ENCODE measurements at places on chromosomes 3 and 15. TPM values are rescaled to one million over a fixed set of nuclear protein-coding genes. Genes with fewer than 3 reads are reported as not detected.
A peak's percentile ranks its signal among the peaks of the same experiment; 100 is the strongest.

The PARP14 gene
- polyA plus RNA-seq: 19.1 TPM

The LRRC58 gene
- polyA plus RNA-seq: 17.4 TPM

The EPHA3 gene
- 0.13 TPM for polyA plus RNA-seq

The LYZL4 gene
- polyA plus RNA-seq: not detected

The TIMP4 gene
- 0.09 TPM for polyA plus RNA-seq

The CAMK1 gene
- polyA plus RNA-seq: 2.3 TPM

The EFHB gene
- polyA plus RNA-seq: 0.58 TPM

The ATP13A5 gene
- polyA plus RNA-seq: not detected

The SLC9C1 gene
- not detected for polyA plus RNA-seq

The SPTBN5 gene
- polyA plus RNA-seq: 1.1 TPM

The RETNLB gene
- not detected for polyA plus RNA-seq

- DNase-seq: no peak
Measured at GRCh38 chr3:103033841-103034240, 599.0 kb downstream of the ZPLD1 start.

DNA sequence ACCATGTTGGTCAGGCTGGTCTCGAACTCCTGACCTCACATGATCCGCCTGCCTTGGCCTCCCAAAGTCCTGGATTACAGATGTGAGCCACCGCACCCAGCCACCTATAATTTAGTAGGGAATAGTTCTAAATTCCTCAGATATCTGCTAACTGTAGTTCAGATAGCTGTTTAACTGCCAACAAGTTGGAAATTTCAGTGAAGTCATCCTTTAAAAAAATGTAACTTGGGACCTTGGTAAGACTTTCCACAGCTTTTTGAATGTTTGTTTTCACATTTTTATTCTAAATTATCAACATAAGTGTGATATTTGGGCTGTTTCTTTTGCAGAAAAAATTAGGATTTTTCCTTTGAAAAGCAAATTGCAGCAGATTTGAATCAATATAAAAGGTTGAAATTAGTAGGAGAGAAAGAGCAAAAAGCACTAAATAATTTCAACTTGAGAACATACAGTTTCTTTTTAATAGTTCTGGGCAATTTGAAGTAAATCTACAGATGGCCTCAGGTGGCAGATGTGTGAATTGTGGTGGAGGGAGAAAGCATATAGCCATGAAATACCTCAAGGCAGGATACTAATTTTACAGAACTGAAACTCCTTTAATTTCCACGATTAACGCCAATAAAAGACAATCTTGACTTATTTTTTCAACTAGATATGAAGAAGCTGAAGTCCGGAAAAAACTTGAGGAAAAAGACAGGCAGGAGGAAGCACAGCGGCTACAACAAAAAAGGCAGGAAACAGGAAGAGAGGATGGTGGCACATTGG lies 34.3 kb downstream of the USP8 start:
- no peak for DNase-seq

- no peak for DNase-seq
Measured at GRCh38 chr3:186638259-186638658, 1.9 kb upstream of the FETUB start.

- no peak for DNase-seq
Measured at GRCh38 chr3:161268601-161269000, 47.5 kb downstream of the NMD3 start.

- no peak for DNase-seq
Measured at GRCh38 chr3:65338571-65338970, 650.8 kb upstream of the ADAMTS9 start.

DNA sequence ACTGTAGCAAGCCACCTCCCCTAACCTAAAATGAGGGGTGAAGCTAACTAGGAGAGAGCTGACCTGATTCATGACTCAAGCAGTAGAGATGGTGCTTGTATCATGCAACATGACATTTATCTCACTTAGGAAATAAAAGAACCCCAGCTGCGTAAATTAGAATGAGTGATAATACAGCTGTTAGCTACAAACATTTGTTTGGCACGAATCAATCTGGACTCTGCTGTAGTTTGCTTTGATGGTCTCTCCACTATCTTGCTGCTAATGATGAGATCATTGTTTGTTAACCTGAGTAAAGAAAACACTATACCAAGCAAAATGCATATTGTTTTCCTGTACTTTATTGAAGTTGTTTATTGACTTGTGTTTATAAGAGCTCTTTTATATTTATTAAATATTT lies 92.6 kb downstream of the ALDH1A2 start:
- DNase-seq: no peak

DNA sequence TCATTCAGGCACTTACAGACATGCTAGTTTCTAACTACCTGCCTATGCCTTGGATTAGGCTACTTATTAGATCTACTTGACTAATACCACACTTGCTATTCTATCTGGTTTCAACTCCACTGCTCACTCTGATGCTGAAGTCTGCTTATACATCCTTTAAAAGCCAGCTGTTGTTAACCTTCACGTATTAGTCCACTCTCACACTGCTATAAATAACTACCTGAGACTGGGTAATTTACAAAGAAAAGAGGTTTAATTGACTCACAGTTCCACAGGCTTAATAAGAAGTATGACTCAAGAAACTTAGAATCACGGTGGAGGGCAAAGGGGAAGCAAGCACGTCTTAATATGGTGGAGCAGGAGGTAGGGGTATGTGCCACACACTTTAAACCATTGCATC lies 47.7 kb upstream of the ANKRD28 start:
- DNase-seq: no peak

DNA sequence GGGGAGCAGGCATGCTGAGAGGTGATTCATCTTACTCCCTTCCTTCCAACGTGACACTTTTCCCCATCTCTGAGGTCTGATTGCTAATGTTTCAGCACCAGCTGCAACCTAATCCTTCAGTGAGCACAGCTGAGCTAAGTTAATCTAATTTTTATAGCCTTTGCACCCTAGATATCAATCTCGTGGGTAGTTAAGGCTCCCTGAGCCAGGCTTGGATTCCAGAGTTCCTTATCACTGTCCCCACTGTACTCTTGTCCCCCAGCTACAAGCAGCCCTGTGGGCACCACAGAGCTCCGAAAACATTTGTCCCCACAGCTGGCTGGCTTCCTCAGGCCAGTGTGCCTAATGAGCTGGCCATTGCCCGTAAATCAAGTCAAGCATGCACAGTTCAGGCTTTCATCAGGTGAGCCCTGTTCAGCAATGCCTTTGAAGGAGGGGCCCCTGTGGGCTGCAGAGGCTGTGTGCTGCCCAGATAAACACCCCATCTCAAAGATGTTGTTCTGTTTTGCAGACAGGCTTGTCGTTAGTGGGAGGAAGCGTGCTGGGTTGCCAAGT lies 376.9 kb upstream of the RASGRP1 start:
- no peak for DNase-seq

GRCh38 chr3:157914882-157915281 lies 191.3 kb downstream of the SHOX2 start:
- DNase-seq: no peak

GRCh38 chr3:143585720-143586456 lies 262.4 kb downstream of the SLC9A9 start:
- no peak for DNase-seq

DNA sequence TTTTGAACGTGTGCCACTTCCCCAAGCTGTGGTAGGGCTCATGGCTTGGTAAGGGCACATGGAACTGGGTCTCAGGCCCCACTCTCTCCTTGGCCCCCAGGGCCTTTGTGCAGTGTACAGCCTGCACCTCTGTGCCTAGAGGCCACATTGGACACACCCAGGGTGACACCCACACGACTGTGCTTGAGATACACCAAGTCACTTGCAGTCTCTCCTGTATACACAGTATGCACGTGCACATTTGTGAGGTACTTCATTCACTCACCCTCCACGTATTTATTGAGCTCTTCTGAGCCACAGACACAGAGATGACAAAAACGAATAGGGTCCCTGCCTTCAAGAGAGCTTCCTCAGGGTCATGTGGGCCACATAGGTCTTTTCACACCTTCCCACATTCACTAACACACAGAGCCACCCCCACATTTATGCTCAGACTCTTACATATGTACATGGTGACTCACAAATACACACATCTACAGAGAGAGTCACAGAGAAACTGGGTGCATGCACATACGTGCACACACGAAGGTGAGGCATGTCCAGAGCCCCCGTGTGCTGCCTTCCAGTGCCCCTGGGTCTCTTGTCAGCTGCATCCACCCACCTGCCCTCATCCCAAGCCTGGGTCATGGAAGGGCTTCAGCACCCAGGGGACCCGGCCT lies 9.8 kb upstream of the TMEM115 start:
- no peak for DNase-seq

GRCh38 chr3:125146626-125147490 lies 65.7 kb downstream of the SLC12A8 start:
- no peak for DNase-seq

DNA sequence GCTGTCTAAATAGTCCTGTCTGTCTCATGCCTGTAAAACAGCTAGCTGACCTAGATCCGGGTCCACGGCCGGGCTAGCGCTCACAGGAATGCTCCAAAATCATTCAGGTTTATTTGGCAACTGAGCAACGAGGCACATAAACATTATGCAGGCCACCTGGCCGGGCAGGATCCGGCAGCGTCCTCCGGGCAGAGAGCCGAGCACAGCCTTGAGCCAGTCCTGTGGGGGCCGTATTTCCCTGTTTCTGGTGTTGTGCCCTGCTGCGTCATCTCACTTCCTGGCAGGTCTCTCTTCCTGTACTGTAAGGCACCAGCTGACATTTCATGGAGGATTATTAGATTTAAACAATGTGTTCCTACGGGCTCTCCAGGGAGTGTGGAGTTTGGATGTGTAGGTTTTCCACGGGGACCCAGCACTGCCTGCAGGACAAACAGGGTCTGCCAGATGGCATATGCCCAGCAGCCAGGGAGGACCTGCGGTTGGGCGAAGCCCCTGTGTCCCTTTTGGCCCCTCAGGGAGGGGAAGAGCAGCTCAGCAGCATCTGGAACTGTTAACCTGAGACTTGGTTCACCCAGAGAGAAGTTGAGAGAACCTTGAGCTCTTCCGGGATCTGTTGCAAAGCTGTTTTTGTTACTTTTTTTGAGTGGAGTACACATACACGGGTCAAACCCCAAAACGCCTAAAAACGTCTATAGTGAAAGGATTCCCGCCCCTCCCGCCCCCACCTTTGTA lies 16.6 kb upstream of the LRRK1 start:
- DNase-seq: peak; percentile 28

GRCh38 chr15:68701886-68702285 lies 118.8 kb downstream of the ANP32A start:
- no peak for DNase-seq

GRCh38 chr15:100926971-100927756 lies 8.0 kb downstream of the LRRK1 start:
- DNase-seq: no peak

All from keratinocyte (primary cell).